ENCODE measurements at places on chromosomes 12 and 14.

- DNase-seq: no peak
Observed at GRCh38 chr12:65907513-65907912, 83.2 kb downstream of the HMGA2 start.

GRCh38 chr14:38522724-38523123 lies 266.8 kb upstream of the CLEC14A start:
- DNase-seq: no peak

- DNase-seq: no peak
Observed at GRCh38 chr14:71063351-71063750, 156.1 kb downstream of the PCNX1 start.

GRCh38 chr14:75417674-75418073 lies 10.1 kb upstream of the JDP2 start:
- no peak for DNase-seq

GRCh38 chr12:3363608-3364007 lies 127.4 kb upstream of the PRMT8 start:
- no peak for DNase-seq

DNA sequence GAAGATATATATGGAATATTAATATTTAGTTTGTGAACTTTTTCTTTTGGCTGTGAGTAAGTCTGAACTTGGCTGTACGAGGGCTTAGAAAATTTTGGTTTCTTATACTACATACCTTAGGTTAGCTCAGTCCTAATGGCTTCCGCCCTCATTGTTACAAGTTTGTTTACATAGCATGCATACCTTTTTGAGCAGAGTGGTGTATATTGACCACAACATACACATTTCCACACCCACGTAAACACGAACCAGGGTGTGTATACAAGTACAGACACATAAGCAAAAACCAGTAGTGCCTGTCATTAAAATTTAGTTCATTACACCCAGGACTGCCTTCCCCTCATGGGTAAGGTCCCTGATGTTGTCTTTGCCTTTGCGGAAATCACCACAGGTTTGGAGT lies 230.2 kb upstream of the RGS6 start:
- no peak for DNase-seq

DNA sequence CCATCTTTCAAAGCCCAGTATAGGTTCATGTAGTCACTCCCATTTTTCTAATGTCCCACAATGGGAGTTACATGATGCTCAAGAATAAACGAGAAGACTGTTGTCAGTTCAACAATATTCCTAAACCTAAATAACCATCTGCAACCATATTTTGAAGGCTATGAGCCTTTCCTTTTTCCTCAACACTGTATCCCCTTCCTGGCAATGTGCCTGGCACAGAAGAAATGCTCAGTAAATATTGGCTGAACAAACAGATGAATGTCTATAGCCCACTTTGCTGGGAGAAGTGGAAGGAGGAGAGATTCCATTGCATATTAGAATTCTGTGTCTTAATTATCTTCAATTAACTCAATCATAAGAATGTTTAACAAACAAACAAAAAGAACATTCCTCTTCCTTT lies 6.1 kb downstream of the ARMH4 start:
- no peak for DNase-seq

DNA sequence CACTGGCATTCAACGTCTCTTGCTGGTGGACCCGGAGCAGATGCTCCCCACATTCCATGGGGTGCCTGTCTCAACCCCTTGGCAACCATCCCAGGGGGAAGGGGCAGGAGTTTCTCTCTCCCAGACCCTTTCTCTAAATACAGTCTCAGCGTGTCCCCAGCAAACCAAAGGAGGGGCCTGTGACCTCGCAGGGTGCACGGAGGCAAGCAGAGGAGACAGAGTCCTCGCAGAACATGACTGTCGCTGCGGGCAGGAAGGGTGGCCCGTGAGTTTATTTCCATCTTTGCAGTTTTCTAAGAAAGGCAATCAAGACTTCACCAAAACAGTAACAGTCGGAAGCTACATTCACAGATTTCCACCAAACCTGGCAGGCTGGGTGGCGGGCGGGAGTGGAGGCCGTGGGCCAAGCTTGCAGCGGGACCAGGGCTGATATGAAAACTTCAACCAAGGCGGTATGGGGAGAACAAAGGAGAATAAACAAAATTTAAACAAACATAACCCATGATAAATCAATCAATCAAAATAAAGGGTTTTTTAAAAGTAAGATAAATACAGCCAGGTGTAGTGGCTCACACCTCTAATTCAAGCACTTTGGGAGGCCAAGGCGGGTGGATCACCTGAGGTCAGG lies 18.6 kb downstream of the BRF1 start:
- DNase-seq: no peak

- no peak for DNase-seq
Observed at GRCh38 chr14:104634886-104635570, 30.5 kb upstream of the TMEM179 start.

GRCh38 chr12:3463921-3464320 lies 27.1 kb upstream of the PRMT8 start:
- DNase-seq: no peak

DNA sequence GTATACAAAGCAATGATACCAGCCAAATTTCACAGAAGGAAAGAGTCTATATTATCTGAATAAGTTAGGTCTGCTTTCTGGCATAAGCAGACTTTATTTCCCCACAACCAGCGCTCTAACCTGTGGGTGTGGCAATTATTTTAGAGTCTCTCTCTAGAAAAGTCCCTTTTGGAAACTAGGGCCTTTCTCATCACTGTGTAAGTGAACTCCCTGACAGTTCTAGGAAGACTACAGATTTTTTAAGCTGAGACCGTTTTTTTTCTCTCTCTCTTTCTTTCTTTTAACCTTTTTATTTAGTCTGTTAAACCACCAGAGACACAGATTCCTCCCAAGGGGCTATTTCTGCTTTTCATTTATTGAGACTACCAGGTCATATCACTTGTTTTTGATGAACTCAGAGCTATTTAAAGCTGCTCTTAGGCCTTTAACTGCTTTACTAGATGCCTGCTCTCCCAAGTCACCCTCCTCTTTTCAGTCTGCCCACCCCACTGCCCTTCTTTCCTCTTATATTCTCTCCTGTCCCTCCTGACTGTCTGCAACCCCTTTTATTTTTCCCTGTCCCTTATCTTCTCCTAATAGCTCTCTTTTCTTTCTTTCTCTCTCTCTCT lies 69.2 kb upstream of the ARHGAP5 start:
- no peak for DNase-seq

GRCh38 chr12:58593557-58594304 lies 326.6 kb downstream of the LRIG3 start:
- DNase-seq: no peak

GRCh38 chr12:14473707-14474287 lies 93.9 kb downstream of the PLBD1 start:
- no peak for DNase-seq

DNA sequence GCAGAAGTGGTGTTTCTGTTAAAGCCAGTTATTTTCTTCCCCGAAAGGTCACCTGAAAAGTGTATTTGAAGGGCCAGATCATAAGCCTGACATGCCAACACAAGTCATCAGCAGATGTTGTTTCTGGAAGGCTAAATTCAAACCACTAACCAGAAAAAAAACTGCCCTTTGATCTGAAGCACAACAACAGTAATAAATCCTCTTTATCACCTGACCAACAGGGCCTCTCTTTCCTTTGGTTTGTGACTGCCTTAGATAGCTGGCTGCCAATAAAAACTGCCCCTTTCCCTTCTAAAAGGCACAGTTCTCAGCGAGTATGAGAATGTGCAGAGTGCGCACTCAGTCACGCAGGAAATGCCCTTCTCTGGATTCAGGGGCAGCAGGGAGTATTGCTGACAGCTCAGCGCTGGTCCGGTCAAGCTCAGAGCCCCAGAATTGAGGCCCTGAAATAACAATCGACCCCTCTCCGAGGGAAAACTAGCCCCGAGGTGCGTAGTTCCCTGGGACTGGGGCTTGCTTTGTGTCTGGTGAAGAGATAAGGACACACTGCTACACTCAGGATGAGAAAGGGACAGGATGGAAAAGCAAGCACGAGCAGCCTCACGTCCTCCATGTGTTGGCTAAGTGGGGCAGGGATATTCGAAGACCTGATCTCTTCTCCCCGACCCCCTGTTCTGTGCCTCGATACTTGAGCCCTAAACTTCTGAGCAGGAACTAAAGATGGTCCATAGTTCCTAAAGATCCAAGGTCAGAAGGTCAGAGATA lies 184.2 kb upstream of the GZMB start:
- no peak for DNase-seq

DNA sequence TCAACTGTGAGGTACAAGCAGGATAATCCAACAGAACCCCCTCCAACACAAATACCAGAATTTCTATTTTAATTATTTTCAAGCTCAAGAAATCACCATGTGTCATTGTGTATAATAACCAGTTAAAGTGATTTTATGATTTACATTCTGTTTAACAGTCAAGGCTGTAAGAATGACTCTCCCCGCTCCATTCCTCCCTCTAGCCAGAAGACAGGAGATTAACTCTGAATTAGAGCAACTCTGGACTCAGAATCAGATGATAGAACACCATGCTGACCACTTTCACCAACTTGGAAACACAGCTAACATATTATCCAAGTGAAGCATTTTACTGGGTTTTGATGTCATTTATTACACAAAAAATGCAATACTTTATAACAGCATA lies 71.9 kb downstream of the ATP2B1 start:
- DNase-seq: no peak

DNA sequence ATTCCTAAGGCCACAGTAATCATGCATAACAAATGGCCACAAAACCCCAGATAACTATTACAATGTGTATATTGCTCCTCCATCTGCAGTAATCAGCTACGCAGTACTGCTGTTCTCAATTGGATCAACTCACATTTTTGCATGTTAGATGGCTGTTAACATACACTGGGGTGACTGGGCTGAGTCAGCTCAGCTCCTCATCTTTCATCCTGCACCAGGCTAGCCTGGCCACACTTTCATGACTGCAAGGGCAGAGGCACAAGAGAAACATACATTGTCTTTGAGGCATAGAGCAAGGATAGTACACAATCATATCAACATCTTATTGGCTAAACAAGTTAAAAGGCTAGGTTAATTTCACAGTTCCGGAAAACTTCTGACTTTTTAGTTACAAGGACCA lies 306.6 kb downstream of the SLC6A15 start:
- no peak for DNase-seq

DNA sequence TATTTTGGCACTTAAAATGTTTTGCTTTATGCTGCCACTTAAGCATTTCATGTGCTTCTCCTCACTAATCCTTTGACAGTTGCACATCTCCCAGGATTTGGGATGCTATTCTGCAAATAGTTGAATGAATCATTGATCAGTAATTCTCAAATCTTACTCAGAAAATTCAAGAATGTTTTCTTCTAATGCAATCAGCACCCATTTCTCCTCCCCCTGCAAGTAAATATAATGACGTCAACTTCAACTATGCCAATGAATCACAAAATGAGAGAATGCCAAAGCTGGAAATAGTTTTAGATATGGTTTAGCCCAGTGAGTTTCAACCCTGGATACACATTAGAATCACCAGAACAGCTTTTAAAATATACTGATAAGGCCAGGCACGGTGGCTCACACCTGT lies 2.1 kb upstream of the BLOC1S1 start:
- no peak for DNase-seq

GRCh38 chr12:121059031-121059898 lies 20.2 kb upstream of the OASL start:
- DNase-seq: no peak

- no peak for DNase-seq
Observed at GRCh38 chr12:22855456-22855855, 230.5 kb downstream of the ETNK1 start.

DNA sequence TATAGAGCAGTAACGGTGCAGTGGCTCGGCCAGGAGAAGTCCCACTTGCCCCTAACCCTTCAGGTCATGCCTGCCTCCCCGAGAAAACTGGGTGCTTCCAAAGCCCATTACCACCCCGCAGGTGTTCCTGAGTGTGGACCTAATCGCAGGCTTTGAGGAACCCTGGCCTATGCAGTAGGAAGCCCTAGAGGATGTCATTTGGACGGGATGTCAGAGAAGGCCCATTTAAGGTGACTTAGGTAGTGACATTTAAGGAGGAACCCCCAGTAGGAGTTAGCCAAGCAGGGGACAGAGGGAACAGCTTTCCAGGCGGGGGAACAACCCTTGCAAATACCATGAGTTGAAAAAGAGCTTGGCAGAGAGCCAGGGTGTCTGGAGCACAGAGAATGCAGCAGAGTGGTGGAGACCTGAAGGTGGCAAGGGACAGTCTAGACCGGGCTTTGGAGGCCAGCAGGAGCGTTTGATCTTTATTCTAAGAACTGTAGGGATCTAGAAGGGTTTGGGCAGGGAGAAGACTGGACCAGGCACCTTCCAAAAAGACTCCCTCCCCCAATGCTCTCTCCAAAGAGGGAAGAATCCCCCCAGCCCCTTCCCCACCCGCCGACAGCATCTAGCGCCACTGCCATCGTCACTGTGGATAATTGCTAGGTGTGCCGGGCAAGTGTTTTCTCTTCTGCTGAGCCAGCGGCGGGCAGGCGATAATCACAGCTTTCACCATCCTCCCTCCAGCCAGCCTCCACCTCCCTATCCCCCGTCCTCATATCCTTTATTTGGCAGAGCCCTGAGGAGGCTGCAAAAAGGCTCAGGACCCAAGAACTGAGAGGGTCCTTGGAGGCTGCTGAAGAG lies 33.3 kb upstream of the BEGAIN start:
- DNase-seq: no peak

DNA sequence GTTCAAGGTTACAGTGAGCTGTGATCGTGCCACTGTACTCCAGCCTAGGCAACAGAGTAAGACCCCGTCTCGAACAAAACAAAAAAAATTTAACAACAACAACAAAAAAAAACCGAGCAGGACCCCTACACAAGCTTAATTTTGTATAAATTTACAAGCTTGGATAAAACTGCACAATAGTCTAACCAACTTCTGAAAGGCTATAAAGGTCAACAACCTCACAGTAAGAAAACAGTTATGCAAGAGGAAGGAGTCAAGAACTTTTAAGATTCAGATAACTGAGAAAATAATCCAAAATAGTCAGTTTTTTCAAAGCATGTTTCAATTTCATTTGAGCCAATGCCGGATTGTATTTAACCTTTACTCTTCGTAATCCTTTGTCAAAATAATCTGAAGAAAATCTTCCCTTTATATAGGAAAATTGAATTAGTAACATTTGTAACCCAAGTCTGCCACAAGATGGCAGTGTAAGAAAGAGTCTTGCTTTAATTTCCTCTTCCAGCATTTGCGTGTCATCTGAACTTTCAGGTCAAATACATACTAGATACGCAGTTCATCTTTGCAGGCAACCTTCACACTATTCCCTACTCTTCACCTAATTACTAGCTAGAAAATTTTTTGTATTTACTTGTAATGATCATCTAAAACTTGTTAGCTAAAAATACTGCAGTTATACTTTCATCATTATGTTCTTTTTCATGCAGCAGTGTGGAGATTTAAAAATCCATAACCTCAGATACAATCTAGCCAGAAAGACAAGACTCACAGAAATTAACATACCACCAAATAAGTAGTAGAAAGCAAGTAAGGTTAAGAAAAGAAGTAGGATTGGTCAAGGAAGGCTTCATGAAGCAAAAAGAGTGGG lies 5.8 kb downstream of the CCNB1IP1 start:
- no peak for DNase-seq

DNA sequence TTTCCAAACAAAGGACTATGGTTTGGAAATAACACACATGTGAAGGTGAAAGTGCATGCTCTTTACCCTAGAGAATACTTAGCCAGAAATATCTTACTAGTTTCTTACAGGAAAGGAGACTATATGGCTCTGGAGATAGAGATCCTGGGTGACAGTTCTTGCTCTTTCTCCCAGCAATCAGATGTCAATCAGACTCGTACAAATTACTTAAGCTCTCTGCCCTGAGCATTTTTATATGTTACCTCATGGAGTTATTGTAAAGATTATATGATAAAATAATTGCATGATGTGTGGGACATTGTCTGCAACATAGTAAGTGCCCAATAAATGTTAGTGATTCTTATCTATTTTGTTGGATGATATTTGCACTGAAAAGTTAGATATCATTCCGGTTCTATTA lies 76.8 kb downstream of the FAR2 start:
- DNase-seq: no peak

Measured in stimulated activated CD8-positive, alpha-beta memory T cell treated with anti-CD3 and anti-CD28 coated beads, Interleukin-15, amount 100 ng/mL, for 24 hours (primary cell).